ENCODE measurements at places on chromosomes 5 and 9.

DNA sequence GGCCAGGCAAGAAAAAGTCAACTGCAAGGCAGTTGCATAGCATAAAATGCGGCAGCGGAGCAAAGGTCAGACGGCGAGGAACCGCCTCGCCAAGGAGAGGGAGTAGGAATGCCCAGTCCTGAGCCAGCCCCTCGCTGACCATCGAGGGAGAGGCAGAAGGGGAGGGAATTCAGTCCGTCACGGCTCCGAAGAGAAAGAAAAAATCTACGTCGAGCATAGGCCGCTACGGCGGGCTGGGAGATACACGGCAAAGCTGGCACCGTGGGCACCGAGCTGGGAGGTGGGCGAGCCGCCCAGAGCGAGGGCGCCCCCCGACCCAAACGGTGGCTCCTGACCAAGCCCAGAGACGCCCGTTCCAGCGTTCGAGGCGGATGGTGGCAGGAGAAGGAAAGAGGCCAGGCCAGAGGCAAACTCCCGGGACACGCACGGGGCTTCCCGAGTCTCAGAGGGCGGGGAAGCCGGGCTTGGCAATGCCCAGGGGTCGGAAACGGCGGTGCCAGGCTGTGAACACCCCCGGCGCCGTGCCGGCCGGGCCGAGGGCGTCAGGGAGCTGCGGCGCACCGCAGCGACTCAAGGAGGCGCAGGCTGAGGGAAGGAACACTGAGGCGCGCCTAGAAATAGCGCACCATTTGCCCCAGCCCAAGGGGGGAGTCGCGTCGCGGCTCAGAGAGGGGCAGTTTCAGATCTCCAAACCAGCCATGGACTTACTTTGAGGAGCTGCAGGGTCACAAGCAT is 518 bp downstream of the SPRY4 start:
- no peak for DNase-seq

GRCh38 chr9:78132701-78133058 is 101.1 kb upstream of the GNAQ start:
- no peak for DNase-seq

- DNase-seq, result no peak
These were observed 189.8 kb downstream of the ARHGAP26 start for GRCh38 chr5:142959683-142960657.

GRCh38 chr5:57106661-57107060 is 67.2 kb upstream of the GPBP1 start:
- no peak for DNase-seq

GRCh38 chr5:36730537-36731216 is 124.3 kb downstream of the SLC1A3 start:
- no peak for DNase-seq

GRCh38 chr5:141077826-141078225 is 16.6 kb upstream of the PCDHB2 start:
- DNase-seq, result no peak

DNA sequence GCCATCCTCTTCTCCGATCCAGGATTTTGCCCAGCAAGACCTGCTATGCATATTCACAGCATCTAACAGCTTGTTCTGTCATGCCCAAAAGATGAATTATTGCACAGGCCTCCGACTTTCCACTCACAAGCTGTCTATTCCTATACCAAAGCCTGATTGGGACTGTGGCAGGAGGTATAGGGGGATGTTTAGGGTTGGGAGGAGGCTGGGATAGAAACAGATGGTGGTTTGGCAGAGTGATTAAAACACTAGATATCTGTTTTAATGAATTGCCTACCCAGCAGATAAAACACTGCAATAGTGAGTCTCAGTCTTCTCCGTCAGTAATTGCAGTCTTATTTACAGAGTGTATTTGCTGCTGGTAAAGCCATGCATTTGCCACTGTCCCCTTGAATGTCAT is 215.3 kb downstream of the TLR4 start:
- no peak for DNase-seq

- DNase-seq, result no peak
These were observed 4.3 kb upstream of the QRFP start for GRCh38 chr9:130900701-130901497.

- DNase-seq, result no peak
These were observed 329.5 kb downstream of the DEPDC1B start for GRCh38 chr5:60370508-60370907.

DNA sequence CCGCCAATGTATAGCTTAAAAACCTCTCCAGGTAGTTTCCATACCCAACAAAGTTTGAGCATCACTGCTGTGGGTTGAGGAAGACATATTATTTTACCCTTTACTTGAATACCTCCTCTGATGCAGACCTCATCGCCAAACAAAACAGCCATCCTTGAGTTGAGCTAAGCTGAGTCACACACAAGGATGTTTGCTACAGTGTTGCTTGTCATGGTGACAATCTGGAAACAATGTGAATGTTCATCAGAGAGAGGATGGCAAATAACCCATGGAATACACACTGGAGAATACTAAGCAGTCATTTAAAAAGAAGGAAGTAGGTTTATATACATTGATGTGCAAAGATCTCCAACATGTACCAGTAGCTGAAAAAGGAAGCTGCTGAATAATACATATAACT is 41.1 kb upstream of the TCF7 start:
- DNase-seq, result no peak

DNA sequence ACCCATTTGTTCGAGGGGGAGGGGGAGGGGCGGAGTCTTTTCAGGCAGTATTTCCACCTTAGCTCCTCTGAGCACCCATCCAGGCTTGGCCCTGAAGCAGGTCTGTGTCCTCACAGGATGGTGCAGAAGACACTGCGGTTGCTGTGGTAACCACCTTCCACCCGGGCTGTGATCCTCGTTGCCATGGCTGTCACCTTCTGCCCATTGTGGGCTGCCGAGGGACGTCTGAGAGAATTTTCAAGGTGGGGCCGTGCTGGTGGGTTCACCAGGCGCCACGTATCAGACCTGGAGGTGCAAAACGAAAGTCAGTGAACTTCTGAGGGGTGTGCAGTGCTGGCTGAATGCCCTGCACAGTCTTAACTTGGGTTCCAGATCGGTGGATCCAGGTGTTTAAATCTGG is 26.7 kb downstream of the POLR1E start:
- no peak for DNase-seq

DNA sequence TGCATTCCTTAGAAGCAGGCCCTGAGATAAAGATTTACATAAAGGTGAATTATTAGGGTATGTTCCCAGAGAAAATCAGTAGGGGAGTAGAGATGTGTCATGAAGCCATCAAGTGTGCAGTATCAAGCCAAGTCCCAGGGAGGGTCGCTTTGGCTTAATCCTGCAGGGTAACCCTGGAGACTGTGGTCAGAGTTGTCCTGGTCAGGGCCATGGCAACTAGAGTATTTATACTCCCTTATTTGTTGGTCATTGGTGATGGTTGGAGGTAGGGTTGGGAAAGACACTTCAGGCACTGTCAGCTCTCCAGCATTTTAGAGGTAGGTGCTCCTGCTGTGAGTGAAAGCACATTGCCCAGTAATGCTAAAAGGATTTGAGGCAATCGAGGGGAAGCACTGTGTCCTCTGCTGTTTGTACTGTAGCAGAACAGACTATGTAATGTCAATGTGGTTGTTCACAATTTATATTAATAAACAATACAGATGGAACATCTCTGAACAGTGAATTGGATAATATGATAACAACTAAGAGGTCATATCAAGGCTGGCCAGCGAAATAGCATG is 108.9 kb downstream of the GDNF start:
- no peak for DNase-seq

DNA sequence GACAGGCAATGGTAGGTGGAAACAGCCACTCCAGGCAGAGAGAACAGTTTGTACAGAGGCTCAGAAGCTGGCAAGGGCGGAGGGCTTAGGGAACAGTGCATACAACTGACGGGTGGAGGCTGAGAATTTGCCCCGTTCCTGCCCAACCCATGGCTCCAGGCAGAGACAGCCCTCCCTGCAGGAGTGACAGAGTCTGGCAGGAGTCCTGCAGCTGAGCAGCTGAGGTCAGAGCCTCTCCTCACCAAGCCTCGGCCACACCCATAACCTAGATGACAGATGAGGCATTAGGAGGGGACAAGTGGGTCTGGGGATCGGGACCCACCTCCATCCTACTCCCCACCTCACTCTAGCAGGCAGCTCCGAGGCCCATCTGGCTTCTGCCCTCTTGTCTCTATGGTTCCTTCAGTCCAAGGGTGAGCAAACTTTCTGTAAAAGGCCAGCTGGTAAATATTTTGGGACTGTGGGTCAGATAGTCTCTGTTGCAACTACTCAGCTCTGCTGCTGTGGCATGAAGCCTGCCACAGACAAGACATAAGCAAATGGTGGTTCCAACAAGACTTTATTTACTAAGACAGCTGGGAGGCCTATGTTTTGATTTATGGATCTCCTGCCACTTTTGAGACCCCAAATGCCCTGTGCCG is 83.7 kb downstream of the SH3TC2 start:
- no peak for DNase-seq

DNA sequence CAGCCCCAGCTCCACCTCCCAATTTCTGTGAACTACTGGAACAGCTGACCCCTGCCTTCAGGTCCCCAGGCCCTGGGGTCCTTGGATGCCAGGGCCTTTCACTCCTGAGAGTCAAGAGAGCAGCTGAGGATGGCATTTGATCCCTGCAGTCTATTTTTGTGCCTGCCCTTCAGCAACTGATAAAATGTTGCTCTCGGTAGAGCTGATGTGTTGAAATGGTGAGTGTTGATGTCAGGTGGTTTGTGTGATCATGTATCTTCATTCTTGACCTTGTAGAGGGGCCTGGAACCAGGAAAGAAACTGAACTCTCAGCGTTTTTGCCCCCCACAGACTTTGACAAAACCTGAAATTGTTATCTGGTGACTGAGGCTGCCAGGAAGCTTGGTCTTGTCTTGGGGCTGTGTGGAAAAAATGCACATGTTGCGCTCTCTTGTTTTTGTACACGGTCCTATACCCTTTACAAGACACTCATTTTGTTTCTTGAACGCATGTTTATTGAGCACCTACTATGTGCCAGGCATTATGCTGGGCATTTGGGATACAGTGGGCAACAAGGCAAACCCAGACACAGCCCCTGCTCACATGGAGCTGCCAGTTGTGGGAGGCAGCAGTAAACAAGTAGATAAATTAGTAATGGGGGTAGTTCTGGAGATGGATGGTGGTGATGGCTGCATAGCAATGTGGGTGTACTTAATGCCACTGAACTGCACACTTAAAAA is 78.3 kb downstream of the PPARGC1B start:
- no peak for DNase-seq

- DNase-seq, result no peak
These were observed 1043.4 kb upstream of the CDH10 start for GRCh38 chr5:25688156-25688555.

- DNase-seq, result no peak
These were observed 124.7 kb downstream of the TMC1 start for GRCh38 chr9:72646061-72646460.

GRCh38 chr9:70136632-70137031 is 93.0 kb downstream of the MAMDC2 start:
- DNase-seq, result no peak

- DNase-seq, result no peak
These were observed 106.1 kb downstream of the IRX1 start for GRCh38 chr5:3701694-3702093.

DNA sequence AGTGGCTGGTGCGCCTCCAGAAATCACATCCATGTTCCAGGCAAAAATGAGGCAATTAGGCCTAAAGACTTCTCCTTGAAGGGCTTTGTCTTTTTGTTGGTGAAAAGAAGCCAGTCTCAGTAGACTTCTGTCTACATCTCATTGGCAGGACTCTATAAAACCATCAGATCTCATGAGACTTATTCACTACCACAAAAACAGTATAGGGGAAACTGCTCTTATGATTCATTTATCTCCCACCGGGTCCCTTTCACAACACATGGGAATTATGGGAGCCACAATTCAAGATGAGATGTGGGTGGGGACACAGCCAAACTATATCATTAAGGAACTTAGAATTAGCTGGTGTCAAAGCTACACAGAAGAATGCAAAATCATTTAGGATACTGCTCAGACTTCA is 77.7 kb upstream of the SNX2 start:
- no peak for DNase-seq

GRCh38 chr5:15105799-15106393 is 234.3 kb upstream of the ANKH start:
- DNase-seq, result no peak

All from NCI-H1436 (cell line).